NCI-H524 treated with DMSO at 0.1 percent for 48 hours (cell line): ENCODE measurements at places on chromosomes 4 and X.
A peak's percentile ranks its signal among the peaks of the same experiment; 100 is the strongest.

DNA sequence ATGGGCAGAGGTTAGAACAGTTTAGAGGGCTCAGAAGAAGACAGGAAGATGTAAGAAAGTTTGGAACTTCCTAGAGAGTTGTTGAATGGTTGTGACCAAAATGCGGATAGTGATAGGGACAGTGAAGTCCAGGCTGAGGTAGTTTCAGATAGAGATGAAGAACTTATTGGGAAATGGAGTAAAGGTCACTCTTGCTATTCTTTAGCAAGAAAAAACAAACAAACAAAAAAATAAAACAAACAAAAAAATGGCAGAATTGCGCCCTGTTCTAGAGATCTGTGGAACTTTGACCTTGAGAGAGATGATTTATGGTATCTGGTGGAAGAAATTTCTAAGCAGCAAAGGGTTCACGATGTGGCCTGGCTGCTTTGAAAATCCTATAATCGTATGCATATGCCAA, 185.1 kb upstream of the SFRP2 start:
- no peak for DNase-seq

DNA sequence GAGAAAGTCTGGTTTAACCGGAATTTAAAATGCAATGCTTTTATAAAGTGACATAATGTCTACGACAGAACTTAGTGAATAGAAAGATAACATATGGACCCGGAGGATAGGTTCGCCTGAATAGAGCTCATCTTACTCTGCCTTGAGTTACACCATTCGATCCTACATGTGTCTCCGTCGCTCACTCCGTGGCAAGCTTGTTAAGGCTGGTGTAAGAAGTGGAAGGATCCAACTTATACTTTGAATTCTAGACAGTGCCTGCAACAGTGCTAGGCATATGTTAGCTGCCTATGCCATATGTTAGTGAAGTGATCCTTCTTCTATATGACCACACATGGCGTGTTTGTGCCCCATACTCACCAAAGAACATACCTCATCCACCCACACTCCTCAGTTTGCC, 50.9 kb downstream of the SEL1L3 start:
- DNase-seq: peak; percentile 97

DNA sequence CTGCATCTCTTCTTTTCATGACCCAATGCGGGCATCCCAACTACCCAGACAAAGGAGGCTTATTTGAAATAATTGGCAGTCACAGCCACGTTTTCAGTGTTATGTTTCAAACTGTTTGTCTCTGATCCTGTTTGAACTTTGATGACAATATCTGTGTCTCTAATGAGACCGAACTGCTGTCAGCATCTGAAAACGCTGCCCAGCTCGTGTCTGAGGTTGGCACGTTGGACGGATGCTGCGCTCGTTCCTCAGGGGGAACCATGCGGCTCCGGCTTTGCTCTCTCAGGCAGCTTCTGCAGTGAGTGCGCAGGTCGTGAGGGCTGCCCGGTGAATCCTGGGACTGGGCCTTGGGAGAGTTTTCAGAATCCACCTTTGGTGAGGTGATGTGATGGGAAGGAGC, 58.4 kb upstream of the SORBS2 start:
- DNase-seq: no peak

- DNase-seq: no peak
These were observed 30.4 kb downstream of the KIT start for GRCh38 chr4:54687887-54688841.

DNA sequence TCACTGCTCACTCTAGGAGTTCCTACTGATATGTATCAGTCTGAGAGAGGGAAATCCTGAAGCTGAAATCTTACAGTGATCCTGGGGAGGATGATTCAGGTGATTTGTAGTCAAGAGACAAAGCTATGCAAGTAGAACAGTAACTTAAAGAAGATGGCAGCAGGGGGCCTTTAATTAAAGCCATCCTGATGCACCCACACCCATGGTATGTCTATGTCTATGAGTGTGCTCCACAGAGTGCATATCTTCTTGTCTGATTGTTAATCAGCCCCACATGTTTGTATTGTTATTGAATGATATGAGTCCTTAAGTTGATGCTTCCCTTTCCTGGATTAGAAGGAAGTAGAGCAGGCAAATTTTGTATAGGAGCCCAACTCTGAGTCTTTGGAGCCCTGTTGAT, 78.8 kb downstream of the NHS start:
- DNase-seq: no peak

GRCh38 chr4:8525383-8526120, 54.6 kb upstream of the GPR78 start:
- no peak for DNase-seq
